SK-MEL-5 (cell line): ENCODE measurements at places on chromosomes 16 and 17.

DNA sequence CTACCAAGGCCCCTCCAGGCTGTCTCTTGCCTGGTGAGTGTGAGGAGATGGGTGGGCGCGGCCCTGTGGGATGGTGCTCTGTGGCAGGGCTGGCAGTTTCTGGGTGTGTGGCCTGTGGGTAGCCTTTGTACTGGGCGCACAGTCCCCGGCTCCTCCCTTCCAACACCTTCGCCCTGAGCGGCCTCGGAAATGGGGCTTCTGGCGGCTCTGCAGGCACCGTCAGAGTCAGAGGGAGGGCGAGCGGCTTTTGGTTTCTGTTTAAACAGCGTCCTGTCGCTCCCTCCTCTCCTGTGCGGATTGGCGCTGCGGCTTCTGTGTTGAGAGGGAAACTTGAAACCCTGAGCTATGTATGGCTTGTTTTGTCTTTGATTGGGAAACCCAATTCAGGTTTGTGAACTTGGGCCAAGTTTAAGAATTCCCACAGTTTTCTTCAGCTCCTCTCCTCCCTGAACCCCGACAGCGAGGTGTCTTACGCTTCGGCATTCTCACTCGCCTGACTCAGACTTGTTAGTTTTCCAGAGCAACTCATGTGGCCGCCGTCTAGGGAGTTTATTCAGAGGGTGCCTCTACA, 8.3 kb upstream of the ZNF750 start:
- DNase-seq, result no peak

DNA sequence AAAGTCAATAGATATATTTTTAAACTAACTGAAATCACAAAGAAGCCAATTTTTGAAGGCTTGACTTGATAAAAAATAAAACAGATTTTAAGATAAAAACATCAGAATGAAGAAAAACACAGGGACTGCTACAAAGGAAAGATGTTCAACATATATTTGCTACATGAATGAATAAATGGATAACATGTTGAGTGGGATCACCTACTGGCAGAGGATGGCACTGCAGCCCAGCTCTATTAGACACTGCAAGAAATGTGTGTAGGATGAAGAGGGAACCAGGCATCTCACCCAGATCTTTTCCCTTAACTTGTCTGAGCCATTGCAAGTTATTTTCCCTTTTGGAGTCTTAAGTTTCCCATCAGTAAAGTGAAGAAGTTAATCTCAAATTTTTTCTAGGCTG, 4.2 kb downstream of the AIPL1 start:
- DNase-seq, result no peak

GRCh38 chr16:85246473-85246872, 134.2 kb upstream of the CIBAR2 start:
- no peak for DNase-seq

GRCh38 chr16:69889295-69889964, 61.7 kb upstream of the CLEC18A start:
- no peak for DNase-seq

- no peak for DNase-seq
These were observed 260.2 kb upstream of the N4BP1 start for GRCh38 chr16:48870141-48870540.

DNA sequence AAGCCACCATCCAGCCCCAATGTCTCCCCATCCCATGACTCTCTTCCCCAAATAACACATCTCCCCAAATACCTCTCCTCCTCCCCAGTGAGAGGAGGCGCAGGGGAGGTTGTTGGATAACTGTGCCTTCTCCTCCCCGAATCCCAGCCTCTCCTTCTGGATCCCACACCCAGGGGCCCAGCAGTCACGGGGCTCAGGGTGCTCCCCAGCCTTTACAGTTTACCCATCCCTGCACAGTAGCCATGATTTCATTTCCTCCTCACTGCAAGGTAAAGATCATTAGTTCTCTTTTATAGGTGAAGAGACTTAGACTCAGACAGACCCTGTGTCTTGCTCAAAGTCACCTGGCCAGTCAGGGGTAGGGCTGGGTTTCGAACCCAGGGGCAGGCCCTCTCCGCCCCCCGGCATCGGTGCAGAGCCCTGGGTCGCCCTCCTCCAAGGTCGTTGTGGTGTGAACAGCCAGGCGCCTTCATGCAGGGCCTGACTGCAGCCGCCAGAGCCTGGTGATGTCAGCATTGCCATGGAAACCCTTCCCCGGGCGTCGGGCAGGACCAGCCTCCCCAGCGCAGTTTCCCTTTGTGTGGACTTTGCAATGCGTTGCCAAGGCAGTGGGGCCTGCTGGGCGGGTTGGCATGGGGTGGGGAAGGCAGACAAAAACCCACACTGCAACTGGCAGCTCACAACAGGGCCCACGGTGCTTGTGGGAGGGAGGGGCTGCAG, 53.3 kb upstream of the TOB1 start:
- DNase-seq, result peak; percentile 60

DNA sequence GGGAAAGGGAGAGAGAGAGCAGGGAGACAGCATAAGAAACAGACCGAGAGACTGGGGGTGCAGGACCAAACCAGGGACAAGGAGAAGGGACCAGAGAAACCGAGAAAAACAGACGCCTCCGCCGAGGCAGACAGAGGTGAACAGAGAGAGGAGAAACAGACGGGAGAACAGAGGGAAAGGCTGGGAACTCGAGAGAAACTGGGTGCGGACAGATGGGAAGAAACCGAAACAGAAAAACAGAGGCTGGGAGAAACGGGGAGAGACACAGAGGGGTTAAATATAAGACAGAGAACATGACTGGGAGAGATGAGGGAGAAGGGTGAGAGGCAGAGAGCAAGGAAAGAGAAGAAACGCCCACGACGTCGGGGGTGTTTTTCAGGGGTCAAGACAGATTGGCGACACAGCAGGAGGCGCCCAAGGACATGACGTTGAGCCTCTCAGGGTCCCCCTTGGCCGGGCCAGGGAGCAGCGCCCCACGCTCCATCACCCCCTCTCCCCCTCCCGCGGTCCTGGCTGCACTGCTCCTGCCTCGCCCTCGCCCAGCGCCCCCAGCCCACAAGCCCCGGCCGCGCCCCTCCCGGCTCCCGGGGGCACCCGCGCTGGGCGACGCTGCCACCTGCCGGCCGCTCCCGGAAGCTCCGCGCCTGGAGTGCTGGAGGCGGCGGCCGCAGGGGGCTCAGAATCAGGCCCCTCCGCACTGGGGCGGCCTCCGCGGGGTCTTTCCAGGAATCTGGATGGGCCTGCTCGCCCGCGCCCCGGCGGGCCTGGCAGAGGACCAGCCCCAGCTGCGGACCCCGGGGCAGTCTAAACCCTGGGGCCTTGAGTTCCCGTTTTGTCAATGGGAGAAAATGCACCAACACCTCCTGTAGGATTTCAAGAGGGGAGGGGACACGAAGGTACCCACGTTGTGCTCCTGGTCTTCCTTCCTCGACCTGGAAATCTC, 1.3 kb upstream of the TMEM92 start:
- DNase-seq, result peak; percentile 25

DNA sequence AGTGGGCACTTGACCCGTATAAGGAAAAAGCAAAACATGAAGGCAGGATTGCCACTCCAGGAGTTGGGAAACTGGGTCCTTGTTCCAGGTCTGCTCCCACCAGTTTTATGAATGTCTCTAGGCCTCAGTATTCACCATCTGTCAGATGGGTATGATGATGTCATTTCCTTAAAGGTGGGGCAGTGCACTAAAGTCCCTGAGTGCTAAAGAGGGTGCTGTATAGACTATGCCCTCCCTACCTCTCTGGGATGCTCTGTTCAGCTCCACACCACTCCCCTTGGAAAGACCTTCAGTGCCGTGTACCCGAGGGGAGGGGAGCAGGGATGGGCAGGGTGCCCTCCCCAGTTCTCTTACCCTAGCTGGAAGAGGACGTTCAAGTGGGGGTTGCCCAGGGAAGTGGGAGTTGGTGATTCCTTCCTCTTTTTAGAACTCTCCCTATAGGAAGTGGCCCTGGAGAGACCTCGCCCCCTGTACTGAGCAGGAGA, 2.2 kb downstream of the LASP1 start:
- DNase-seq, result no peak

GRCh38 chr17:36994438-36994837, 45.7 kb downstream of the AATF start:
- DNase-seq, result no peak

- DNase-seq, result no peak
These were observed 23.1 kb downstream of the LGALS9 start for GRCh38 chr17:27654136-27654535.
